ENCODE measurements at places on chromosomes 4 and X.

- no peak for DNase-seq
Measured at GRCh38 chr4:78774417-78774816, 1.7 kb upstream of the BMP2K start.

DNA sequence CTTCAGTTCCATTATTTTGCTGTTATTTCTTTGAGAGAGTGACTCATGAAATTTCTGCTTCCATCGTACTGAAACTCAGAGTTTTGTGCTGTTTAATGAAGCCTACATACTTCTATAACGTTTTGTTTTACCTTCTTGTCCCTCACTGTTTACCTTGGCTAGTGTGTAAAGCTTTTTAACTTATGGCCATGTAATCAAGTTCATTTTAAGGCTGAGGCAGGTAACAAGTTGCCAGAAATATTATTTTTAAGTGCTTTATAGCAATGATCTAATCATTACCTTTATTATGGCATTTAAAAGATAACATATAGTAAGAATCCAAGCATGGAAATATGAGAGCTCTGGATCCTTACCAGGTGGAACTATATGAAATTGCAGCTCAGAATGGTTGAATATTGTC is 102.3 kb upstream of the FAT1 start:
- no peak for DNase-seq

DNA sequence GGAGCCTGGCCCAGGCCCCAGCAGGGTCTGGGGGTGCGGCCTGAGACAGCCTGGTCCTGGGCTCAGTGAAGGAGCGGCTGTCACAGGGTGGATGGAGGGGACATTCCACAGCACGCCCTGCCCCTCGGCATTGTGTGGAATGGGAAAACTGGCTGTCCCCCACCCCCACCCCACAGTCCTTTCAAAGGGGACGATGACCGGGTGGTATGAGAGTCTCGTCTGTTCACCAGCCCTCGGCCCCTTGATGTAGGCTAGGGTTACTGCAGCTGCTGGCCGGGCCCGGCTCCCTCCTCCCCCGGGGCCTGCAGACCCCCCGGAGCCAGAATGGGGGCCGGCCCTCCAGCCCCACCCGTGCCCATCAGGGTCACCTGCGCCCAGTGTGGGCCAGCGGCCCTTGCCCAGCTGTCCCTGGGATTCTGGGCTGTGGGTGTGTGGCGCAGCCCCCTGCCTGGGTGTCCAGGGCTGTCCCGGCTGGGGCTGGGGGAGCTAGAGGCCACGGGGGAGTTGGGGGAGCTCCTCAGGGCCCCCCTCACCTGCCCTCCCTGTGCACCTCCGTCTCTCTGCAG is 11.7 kb downstream of the FGFRL1 start:
- DNase-seq: no peak

- no peak for DNase-seq
Measured at GRCh38 chr4:120777459-120777858, 145.1 kb downstream of the PRDM5 start.

GRCh38 chr4:4349867-4350266 is 37.0 kb upstream of the NSG1 start:
- DNase-seq: no peak

- no peak for DNase-seq
Measured at GRCh38 chr4:189765301-189765700, 175.4 kb upstream of the FRG1 start.

All from HT-29 (cell line).